ENCODE measurements at places on chromosomes 2 and 18.

DNA sequence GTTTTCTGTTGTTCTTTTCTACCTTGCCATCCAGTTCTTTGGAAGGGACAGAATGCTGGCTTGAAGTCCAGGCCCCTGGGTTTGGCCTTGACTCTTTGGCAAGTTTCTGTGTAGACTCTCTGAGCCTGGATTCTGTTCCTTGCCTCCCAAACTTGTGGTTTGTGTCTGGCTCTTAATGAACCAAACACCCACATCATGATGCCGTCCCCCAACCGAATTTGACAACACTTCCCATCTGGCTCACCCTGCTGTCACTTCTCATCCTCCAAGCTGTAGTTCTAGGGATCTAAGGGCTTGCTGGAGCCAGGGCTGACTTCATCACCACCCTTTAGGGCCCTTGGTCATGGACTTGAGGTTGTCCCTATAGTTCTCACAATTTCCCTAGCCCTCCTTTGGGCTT lies 68.9 kb upstream of the CELF4 start:
- no peak for DNase-seq

DNA sequence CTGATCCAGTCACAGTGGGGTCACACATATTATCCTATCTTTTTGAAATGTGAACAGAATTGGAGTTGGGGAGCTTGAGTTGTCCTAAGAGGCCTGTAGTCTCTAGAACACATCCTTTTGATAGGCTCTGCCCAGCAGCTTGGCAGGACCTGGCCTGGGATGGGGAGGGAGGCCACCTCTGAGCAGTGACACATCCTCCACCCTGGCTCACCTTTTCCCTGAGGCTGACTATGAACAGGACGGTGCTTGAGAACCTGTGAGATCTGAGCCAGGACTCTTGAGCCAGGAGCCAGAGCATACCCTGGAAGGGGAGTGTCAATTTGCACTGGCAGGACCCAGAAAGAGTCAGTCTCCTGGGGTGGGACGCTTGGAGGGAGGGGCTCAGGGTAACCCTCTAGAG lies 17.7 kb upstream of the ATP6V1B1 start:
- DNase-seq: no peak

DNA sequence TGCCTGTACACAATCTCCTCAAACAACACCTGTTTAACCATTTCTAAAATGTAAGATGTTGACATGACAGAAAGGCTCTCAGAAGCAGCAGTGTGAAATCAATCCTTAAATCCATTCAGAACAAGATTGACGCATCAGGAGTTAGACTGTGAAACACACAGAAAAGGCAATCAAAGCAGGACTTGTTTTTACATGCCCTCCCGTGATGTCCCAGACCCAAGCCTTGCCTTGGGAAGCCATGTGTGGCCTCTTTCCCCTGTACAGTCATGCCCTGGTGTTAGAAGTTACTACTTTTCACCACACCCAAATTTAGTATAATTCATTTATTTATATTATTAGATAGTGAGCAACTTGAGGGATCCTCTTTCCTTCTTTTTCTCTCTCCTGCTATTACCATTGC lies 115.7 kb downstream of the NCKAP5 start:
- no peak for DNase-seq

DNA sequence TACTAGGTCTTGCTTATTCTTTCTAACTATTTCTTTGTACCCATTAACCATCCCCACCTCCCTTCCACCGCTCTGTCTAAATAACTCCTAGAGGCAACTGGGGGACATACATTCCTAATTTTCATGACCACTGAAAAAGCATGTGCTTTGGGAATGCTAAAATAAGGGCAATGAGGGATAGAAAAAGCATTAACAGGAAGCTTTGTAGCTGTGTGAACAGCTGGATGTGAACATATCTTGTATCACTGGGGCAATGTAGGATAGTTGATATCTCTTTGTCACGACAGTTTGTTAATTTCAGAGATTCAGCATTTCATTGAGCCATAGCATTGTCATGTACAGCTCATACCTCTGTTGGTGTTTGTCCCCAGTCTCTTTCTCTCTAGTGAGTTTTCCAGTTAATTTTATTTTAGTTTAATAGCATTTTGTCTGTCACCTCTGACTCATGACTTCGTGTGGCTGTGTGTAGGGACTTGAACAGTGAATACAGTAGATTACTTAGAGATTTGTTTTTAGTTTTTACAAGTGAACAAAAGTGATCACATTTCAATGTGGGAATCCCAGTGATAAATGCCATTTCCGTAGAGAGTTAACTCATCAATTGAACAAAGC lies 230.3 kb upstream of the NRP2 start:
- no peak for DNase-seq

DNA sequence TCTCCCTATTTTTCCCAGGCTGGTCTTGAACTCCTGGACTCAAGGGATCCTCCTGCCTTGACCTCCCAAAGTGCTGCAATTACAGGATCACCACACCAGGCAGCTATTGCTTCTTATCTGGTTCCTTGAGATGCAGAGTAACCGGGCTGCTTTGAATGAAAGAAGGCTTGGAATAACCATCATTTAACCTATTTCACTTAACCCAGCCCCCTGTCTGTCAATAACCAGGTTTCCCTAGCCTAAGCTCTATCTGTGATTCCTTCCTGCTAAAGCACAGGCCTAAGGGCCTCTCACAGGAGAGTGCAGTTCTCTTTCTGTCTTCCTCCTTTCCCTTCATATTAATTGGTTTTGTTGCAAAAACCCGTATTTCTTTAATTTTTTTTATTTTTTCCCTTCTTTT lies 393.5 kb upstream of the RAB12 start:
- no peak for DNase-seq

- no peak for DNase-seq
Observed at GRCh38 chr18:69617888-69618287, 217.2 kb downstream of the DOK6 start.

GRCh38 chr2:217220228-217221013 lies 360.6 kb upstream of the TNP1 start:
- DNase-seq: peak; percentile 52

GRCh38 chr2:109000738-109001137 lies 11.7 kb upstream of the EDAR start:
- DNase-seq: no peak

DNA sequence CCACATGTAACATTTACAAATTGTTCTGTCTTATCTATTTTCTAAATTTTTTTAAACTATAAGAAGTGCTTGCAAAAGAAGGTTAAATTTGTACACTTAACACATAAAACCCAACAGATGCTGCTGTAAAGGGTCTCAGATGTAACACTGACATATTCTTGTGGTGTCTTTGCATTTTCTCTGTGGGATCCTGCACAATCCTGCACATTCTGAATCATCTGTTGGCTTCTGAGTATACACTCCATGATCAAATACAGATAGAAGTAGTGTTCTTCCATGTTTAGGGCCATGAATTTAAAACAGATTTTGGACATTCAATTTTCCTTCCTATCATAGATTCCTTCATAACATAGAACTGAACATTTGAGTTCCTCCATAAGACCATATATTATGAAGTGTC lies 89.0 kb downstream of the SPRED2 start:
- DNase-seq: no peak

- no peak for DNase-seq
Observed at GRCh38 chr2:71468279-71469015, 15.1 kb downstream of the DYSF start.

DNA sequence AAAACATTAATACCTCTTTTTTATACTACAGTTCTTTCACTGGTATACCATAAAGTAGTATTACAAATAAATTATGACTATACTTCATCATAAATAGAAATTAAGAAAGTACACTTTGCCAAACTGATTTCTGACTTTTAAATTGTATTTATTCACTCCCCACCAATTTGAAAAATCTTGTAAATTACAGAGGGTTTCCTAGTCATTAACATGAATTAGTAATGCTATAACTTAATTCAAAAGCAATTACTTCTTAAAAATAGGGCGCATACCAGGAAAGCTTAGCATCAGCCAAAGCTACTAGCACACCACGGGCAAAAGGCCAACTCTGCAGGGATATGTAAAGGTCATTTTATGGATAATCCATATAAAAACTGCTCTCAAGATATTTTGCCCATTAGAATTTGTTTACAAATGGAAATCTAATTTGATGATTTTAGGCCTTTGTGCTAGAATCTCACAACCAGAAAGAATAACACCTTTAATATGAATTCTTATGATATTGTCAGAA lies 142.3 kb downstream of the PIGN start:
- DNase-seq: no peak

- DNase-seq: no peak
Observed at GRCh38 chr2:226483745-226484619, 315.6 kb downstream of the IRS1 start.

DNA sequence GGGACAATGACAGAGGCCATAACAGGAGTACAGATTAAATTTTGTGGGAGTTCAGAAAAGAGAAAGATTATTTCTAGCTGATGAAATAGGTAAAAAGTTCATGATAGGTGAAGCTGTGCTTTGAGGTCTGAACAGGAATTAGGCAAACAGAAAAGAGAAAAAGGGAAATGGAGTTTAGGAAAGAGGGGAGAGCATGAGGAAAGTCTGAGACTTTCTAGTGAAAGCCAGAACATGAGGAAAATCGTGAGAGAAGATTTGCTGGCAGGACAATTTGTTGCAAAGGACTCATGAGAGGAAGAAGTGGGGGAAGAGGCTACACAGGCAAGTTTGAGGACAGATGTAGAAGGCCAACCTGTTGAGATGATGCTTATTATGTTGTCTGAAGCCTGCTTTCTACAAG lies 6.3 kb upstream of the CHN1 start:
- no peak for DNase-seq

DNA sequence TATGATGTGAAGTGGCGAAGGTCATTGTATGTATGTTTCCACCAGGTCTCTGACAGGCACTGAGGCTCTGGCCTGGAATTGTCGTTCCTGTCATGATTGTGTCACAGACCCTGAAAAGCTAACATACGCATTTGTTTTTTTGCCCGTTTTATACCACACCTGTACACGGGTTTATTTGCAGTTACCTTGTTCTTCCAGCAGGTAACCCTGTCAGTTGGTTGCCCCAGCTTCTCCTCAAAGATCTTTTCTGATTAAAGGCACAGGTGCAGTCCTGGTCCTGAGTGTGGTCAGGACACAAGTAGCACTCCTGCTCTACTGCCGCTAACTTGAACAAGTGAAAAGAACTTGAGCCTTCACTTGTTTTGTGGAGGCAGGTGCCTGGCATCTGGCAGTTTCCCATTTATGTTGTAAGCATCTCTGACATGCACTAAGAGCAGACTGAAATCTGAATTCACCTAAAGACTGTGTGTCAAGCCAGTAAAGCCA lies 19.9 kb downstream of the CD8A start:
- DNase-seq: no peak

- no peak for DNase-seq
Observed at GRCh38 chr18:66136039-66136438, 385.2 kb downstream of the CDH7 start.

GRCh38 chr18:43671431-43671830 lies 394.1 kb upstream of the SYT4 start:
- DNase-seq: no peak

DNA sequence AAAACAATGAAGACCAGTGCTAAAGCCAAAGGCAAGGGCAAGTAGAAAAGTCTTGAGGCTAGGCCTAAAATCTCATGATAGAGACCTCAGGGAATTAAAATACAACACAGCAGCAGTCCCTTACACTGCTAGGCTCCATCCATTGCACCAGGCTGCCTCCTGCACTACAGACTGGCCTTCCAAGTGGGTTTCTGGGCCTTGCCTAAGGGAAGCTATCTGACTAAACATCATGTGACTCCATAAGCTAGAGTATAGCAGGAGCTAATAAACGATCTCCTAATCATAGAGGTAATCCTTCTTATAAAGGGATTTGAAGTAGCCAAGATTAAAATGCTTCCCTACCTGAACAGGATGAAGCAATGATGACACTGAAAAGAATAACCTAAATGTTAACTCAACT lies 77.6 kb upstream of the NFU1 start:
- DNase-seq: peak; percentile 19

DNA sequence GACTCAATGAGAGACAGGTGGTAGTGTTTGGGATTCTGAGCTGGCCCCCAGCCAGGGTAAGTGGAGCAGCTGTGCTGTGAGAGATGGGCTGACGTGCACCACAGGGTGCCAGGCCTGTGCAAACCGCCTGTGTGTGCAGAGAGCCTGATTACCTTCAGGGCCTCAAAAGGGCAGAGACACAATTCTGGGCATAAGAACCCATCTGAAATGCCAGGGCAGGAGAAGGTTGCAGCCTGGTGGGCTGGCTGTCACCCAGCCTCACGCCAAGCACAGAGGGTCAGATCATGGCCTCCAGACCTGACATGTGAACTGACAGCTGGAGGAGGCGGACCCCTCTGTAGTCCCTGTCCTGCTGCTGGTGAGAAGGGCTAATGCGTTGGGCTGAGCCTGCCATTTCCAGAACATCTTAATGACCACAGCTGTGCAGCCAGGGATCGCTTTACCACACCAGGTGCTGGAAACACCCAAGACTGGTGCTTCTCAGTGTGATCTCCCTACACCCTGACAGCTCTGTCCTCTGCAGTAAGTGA lies 100.9 kb downstream of the ARL4C start:
- no peak for DNase-seq

DNA sequence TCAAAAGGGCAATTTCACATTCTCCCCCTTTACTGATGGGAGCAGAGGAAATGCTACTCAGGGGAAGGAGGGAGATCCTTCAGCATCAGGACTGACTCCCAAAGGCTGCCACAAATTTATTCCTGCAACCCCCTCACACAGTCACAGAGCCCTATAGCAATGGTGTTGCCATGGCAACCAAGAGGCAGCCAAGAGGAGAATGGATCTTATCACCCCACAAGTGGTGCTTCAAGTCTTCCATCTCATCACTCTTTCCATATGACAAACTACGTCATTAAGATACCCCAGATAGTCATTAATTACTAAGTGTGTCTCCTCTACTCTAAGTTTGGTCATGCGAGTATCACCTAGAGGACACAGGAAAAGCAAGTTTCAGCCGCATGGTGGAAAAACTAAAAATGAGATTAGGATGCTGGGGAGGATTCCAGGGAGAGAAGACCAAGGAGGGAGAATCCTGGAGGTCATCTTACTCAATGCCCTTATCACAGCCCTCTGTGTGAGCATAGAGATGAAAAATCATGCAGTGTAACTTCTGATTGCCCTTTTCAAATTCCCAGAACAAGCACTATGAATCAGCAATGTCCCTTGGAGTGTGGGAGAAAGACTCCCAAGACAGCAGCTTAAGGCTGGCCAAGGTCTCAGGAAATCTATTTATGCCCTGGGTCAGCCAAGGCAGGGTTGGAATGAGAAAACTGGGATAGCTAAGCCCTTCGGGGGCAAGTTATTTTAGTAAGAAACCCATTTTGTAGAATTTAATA lies 885.7 kb upstream of the KLHL29 start:
- DNase-seq: no peak

DNA sequence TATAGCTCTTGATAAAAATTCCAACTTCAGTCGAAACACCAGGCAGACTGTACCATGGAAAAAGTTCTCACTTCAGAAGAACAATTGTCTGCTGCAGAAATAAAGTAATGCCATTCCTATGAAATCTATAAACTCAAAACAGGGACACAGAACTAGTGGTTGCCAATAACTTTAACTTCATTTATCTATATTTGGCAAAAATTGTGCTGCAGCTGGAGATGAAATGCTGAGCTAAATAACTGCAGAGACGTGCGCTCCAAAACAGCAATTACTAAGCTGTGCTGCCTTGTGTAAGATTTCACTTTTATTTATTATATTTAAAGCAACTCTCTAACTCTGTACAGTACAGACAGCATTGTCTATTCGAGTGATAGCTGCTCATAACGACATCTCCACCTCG lies 540.1 kb upstream of the ID2 start:
- DNase-seq: no peak
